OCI-M1 (cell line): ENCODE measurements at places on chromosomes 7 and 10.

GRCh38 chr10:78288663-78289062 lies 255.0 kb downstream of the RPS24 start:
- DNase-seq = no peak

DNA sequence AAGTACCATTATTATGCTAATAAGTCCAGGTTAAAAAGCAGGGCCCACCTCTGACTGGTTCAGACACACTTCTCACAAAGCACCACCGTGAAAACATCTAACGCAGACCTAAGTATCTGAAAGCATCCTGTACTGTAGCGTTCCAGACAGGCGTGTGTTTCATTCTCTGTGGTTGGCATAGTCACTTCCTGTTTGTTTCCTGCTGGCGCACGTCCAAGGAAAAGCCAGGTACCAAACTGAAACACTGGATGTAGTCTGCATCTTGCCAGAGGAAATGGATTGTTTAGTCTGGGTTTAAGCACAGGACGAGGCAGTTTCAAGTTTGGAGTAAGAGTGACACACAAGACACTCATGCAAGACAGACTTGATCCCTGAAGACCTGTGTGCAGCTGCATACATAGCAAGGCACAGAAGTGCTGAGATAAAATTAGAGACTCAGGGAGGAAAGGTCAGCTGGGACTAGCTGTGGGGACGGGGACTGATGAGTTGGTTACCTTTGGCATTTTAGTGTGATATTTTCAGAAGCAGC lies 23.3 kb downstream of the BPGM start:
- no peak for DNase-seq

DNA sequence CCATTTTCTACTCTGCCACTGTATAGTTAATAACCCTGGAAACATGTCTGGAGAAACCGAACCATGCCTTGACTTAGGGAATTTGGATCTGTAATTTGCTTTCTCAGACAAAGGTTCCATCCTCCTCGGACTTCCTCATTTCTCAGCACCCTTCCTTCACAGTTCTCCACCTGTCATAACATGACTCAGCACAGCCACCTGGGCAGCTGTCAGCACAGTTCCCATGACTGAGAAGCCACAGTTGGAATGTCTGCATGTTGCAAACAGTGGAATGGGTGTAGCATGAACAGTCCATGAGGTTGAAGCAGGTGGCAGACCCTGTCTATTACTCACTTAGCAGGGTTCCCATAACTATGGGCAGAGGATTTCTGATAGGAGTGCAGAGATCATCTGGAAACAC lies 634 bp upstream of the OR9A4 start:
- DNase-seq = no peak

DNA sequence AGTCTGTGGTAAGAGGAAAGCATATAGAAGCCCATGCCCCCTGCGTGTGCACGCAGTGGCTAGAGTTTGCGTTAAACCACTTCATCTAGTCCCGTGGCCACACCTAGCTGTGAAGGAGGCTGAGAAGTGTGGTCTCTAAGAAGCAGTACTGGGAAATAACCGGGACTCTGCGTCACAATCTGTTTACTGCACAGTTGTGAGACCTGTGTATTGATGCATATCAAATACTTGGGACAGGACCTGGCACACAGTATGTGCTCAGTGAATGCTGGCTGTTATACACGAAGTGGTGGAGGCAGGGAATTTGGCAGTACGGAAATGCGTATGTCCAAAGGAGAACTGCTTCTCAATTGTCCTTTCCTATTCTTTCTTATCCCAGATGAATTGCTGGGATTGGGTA lies 149.5 kb downstream of the ARHGAP21 start:
- no peak for DNase-seq

GRCh38 chr10:65325913-65326312 lies 1599.9 kb upstream of the LRRTM3 start:
- no peak for DNase-seq

DNA sequence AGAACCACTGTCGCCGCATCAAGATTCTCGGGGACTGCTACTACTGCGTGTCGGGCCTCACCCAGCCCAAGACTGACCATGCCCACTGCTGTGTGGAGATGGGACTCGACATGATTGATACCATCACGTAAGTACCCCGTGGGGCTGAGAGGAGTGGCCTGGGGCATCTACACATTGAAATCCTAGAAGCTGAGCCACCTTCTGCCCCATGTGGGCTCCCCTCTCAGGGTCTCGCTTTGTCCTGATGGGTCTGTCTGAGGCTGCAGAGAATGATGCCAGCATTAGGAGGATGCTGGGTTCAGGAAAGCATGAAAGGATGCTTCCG lies 74.5 kb downstream of the ADCY1 start:
- no peak for DNase-seq
